ENCODE measurements at places on chromosomes 6 and 20.

- DNase-seq, result no peak
Observed at GRCh38 chr6:168050225-168050880, 28.7 kb downstream of the FRMD1 start.

DNA sequence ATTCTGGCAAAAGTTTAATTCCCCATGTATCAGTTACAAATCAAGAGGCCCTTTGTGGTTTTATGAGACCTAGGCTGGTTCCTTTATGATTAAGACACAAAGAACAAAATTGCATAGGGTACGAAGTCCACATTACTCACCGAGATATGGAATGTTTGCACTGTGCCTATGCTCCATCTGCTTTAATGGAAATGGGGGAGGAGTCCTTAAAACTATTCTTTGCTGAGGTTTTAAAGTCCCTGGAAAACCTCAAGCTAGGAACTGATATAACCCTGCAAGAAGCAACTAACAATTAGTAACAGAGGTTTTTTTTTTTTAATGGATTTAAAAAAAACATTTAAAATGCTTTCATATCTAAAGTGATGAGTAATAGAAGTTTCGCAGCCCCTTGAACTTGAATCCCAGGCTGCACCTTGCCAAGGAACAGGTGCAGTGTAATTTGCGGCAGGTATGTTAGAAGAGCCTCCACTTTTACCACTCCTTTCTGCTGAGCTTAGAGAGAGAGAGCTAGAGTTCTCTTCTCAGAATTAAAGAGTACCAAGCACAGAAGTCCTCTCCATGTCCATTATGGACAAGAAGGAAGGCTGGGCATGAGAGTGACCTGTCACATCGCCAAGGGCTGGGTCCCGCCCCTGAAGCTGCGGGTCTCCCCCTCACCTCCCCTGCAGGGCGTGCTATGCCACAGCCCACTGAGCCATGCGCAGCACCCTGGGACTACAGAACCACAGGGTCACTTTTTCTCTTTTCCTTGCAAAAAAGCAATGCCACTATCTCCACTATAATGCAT is 2.3 kb downstream of the SERPINB1 start:
- DNase-seq, result no peak

DNA sequence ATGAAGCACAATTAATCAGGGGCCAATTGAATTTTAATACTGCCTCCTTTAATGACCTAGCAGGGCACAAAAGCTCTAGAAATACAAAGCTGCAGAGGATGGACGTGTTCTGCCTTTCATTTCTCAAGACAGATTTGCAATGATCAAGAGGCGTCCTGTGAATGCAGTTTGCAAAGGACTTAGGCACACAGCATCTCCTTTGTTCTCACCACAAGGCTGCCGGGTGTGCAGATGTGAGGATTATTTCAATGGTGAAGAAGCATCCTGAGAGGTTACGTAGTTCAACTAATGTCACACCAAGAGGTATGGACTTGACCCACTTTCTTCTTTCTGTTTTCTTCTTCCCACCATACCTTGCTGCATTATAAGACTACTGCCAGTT is 42.9 kb upstream of the SPTLC3 start:
- DNase-seq, result no peak

DNA sequence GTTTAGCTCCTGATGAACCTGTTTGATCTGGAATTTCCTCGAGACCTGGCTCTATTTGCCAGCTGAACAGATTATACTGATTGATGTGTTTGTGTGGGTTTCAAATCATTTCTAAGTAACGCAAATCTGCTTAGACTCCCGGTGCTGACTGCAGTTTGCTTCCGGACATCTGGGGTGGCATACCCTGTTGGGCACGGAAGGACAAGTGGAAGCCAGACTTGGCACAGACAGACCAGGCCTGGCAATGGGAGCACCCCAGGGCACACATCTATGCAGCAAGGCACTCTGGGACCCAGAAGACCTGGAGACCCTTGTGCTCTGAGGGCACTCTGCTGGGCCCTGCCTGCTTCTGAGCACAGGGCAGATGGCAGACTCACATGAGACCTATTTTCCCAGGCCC is 433.7 kb upstream of the CHD6 start:
- DNase-seq, result no peak

DNA sequence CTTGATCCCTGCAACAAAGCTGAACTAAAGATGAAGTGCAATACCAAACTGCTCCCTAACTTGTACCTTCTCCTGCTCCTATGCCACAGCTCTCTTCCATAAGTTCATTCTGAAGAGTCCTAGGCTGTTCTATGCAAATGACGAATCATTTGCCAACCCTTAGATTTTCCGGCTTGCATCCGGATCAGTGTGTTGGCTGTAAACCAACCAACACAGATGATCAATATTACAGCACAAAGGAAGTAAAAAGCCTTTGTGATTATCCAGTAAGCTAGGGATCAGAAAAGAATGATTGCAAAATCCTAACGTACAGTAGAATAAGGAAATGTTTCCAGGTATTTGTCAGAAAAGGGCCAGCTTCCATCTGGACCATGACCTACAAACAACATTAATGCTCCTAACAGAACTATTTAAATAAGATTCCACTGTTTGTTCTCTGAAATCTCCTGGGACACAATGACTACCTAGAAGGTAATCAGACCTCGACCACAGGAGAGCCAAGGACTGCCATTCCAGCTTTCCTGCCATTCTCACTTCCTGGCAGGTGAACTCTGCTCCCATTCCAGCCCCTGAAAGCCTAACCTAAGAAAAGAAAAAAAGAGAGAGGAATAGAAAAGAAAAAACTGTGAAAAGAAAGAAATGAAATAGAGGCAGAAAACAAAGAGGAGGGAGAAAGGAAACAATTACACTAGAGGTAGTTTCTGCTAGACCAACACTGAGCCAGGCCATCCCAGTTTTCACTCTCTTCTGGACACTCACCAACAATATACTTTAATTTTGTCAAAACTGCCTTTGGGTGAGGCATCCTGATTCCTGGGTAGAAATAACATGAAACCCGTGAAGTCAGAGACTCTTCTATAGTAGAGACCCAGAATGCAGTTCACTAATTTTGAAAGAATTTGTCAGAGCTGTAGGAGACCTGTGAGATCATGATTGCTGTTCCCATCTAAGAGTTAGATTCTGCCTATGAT is 19.7 kb downstream of the GMDS start:
- DNase-seq, result no peak

All from left cardiac atrium (tissue), 4 donors.